ENCODE measurements at places on chromosomes 5 and 9.

DNA sequence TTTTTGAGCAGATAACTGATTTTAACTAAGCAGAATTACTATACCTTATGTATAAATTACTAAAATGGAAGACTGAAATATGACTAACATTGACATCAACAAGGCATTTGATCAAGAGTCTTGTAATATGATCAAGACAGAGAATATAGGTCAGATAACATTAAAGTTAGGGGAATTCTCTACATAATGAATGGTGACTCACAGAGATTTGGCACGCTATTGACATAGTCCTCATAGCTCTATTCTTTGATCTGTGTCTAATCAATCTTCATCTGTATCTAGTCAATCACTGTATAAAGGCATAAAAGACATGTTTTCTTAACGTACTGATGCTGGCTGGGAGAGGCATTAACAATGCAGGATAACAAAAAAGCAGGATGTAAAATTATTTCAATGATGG lies 17.4 kb downstream of the ABITRAM start:
- DNase-seq: no peak

DNA sequence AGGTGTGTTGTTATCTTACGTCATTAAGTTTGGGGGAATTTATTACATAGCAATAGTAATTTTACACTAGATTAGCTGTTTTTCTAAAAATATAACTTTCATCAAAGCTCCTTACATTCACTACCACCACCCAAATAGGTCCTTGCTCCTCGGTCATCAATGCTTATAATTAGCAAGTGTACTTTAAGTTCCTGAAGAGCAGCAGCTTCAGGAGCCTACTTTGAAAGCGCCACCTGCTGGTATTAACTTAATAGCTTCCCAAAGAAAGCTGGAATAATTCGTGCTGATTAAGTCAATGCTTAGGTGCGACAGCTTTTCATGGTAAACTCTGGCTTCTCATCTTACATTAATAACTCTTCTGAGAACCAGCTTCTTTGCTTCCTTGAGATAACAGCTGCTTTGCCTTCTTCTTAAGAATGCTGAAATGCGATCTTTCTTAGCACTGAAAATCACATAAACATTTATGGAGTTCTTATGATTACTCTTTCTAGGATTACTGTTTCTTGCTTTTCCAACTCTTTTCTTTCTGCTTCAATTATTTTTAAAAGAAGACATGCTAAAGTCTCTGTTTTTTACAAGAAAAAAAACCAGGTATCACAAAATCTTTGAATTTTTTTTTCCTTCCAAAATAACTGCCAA lies 10.0 kb upstream of the C5 start:
- peak; percentile 86 for DNase-seq

- peak; percentile 86 for DNase-seq
These were observed 69.6 kb upstream of the SLC30A5 start for GRCh38 chr5:69024241-69024651.

DNA sequence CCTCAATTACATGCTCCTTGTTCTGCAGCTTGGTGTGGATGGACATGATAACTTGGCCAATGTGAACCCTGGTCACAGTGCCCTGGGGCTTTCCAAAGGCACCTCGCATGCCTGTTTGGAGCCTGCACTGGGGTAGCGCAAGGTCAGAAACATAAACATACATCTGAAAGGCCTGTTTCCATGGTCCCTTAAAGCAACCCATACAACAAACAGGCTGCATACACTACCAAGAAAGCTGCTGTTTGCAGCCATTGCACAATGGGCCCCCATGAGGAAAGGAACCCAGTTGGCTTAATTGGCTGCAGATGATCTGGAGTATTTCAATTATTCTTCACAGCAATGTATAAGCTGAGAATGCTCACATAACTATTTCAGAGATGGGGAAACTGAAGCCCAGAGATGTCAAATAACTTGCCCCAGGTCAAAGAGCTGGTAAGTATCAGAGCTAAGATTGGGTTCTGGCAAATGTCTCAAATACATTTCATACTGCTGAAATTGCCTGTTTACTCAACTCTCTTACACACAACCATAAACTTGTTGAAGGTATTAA lies 233.9 kb downstream of the ASTN2 start:
- no peak for DNase-seq

GRCh38 chr9:110125207-110125751 lies 82.7 kb downstream of the C9orf152 start:
- DNase-seq: no peak

GRCh38 chr9:68678430-68678829 lies 26.6 kb upstream of the PIP5K1B start:
- DNase-seq: peak; percentile 3

DNA sequence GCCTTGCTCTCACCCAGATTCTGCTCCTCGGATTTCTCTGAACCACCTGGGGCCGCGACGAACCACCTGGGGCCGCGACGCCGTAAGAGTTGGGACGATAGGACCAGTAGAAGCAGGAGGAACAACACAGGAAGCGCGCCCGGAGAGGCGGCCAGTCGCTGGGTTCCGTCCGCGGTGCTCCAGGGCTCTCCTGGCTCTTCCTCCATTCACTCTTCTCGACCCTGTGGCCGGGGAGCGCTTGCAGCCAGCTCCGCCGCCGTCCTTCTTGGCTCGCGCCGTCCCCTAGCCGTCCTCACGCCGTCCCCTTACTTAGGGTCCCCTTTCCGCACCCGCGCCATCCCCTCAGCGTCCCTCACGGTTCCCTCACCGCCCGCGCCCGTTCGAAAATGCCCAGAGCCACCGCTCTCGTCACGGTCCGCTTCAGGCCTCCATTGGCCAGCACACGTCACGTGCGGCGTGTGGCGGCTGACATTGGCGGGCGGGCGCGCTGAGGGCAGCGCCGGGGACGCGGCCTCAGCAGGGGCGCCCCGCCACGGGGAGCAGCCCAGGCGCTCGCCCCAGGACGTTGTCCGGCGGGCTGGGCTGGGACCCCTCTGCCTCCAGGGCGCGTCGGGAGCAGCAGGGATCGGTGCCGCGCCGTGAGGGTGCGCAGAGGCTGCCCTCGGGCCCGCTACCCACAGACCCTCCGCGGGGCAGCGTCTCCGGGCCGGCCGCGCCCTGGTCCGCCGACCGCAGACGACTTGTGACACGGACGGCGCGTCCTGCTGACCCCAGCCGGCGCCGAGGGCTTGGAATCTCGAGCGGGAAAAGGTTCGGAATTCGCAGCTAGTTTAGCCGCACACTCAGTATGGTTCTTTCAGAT lies 53.7 kb upstream of the PTPDC1 start:
- DNase-seq: peak; percentile 91

- DNase-seq: peak; percentile 9
These were observed 1290.0 kb downstream of the EFNA5 start for GRCh38 chr5:106380736-106381135.
